GM23338 (cell line): ENCODE measurements at places on chromosomes 16 and 17. TPM values are rescaled to one million over a fixed set of nuclear protein-coding genes. Genes with fewer than 3 reads are reported as not detected.
A peak's percentile ranks its signal among the peaks of the same experiment; 100 is the strongest.

- H3K4me3 ChIP-seq: no peak overlapping the region
- no peaks in the 10 kb centered on the region for H3K36me3 ChIP-seq
- no peak overlapping the region for H3K27ac ChIP-seq
- no peak for DNase-seq
- H3K27me3 ChIP-seq: no peaks in the 10 kb centered on the region
These were observed 192.5 kb downstream of the ZNF423 start for GRCh38 chr16:49663081-49664065.

DNA sequence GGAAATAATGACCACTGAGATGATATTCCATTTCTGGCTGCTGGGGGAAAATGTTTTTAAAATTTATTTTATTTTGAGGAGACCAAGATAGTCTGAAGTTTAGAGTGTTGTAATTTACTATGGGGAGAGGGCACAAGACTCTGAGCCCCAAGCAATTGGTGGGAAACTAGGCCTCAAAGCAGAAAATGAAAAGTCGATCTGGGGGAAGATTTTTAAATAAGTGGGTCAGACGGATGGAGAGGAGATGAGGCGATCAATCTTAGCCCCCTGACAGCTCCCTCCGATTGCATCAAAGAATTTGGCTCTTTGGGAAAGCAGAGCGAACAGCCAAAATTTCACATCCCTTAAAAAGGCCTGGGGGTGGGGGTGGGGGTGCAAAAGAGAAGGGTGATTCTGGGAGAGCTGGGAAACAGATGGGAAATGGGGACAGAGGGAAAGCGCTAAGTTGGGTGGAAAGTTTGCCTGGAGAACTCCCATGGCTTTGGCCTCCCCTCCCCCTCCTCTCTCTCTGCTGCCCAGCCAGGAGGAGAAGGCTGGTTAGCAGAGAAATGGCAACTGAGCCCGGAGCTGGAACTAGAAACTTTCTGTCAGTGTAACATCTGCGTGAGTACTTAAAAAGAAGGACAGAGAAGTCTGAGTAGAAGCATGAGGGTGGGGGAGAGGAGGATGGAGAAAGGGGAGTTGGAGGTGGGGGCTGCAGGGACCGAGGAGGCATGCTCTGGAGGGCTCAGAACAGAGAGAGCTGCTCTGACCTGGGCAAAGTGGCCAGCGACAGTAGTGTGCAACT is 1.4 kb upstream of the HOXB2 start:
- H3K27me3 ChIP-seq: peaks cover 100% of the 10 kb centered on the region
- H3K27ac ChIP-seq: no peak overlapping the region
- peak overlapping the region; percentile 37 for H3K4me3 ChIP-seq
- DNase-seq: peak; percentile 80
- H3K4me1 ChIP-seq: peaks cover 85% of the 10 kb centered on the region
- H3K36me3 ChIP-seq: no peaks in the 10 kb centered on the region

DNA sequence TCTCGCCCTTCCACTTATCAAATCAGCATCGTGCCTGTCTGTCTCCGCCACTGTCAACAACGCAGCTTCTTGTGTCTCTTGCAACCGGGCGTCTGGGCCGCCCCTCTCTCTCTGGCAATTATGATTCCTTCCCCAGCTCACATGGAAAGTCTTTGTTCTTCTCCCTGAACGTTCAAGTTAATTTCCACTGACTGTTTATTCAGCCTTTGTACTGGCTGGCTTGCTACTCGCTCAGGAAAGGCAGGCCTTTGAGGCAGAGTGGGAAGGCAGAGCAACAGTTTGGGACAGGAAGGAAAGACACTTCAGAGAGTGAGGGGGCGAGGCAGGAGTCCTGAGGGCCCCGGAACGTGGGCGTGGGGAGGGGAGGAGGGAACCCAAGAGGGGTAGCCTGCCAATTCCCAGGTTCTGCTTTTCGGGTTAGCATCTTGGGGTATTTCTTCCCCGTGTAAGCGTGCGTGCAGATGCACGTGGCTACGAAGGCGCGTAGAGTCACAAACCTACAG is 50.8 kb downstream of the AKAP1 start:
- no peak overlapping the region for H3K4me3 ChIP-seq
- H3K27me3 ChIP-seq: no peaks in the 10 kb centered on the region
- H3K27ac ChIP-seq: no peak overlapping the region
- no peaks in the 10 kb centered on the region for H3K36me3 ChIP-seq

The PIMREG gene
- total RNA-seq: 137 and 144 TPM in 2 replicates

DNA sequence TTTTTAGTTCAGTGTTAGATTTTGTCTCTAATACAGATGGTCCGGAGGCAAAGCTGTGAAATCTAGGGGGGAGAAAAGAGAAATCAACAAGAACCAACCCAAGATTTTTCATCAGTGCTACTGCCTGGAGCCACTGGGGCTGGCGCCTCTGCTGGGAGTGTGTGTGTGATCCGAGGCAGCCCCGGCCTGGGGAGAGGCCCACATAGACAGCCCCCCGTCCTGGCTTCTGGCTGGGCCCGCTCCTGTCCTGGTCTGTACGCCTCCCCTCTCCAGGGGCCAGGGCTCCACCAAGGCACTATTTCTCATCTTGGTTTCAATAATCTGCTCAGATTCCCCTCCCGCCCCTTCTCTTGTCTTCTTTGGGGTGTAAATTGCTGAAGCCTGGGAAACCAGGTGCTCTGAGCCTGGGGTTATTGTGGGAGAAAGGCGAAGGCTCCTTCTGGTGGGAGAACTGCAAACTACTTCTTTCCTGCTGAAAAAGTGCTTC is 7.8 kb downstream of the BAHCC1 start:
- no peak overlapping the region for H3K27ac ChIP-seq
- peak; percentile 60 for DNase-seq
- no peaks in the 10 kb centered on the region for H3K36me3 ChIP-seq
- H3K4me3 ChIP-seq: no peak overlapping the region
- peaks cover 30% of the 10 kb centered on the region for H3K4me1 ChIP-seq

- H3K4me3 ChIP-seq: no peak overlapping the region
- no peaks in the 10 kb centered on the region for H3K36me3 ChIP-seq
- H3K27me3 ChIP-seq: no peaks in the 10 kb centered on the region
These were observed 14.4 kb upstream of the GPRC5B start for GRCh38 chr16:19898924-19899604.

The OSGIN1 gene
- 0.89 and 1.6 TPM in 2 replicates for total RNA-seq

The KRTAP3-1 gene
- not detected in 2 replicates for total RNA-seq

The KRTAP4-4 gene
- not detected in 2 replicates for total RNA-seq

DNA sequence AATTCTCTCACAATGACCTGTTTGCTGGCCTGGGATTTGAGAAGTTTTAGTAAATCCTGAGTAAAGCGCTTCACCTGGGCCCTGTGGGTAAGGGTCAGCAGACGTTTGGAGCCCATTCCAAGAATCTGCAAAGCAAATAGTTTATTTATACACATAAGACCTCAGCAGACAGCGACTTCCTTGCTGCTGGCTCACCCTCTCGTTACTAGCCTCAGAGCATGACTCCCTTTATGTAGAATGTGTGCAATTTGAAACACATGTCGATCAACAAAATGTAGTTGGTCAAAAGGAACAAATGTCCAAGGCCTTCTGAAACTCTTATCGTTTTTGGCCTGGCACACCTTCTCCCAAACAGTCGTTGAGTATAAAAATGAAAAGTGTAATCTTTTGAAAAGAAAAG is 31.3 kb downstream of the MARF1 start:
- H3K4me1 ChIP-seq: no peaks in the 10 kb centered on the region
- peaks cover 32% of the 10 kb centered on the region for H3K36me3 ChIP-seq
- H3K27me3 ChIP-seq: no peaks in the 10 kb centered on the region
- no peak overlapping the region for H3K4me3 ChIP-seq
- no peak overlapping the region for H3K27ac ChIP-seq
- no peak for DNase-seq
